Stimulated activated CD8-positive, alpha-beta memory T cell treated with anti-CD3 and anti-CD28 coated beads, Interleukin-2, amount 100 ng/mL, for 48 hours (primary cell): ENCODE measurements at places on chromosomes 12 and 14.

- no peak for DNase-seq
Observed at GRCh38 chr14:74549588-74549987, 56.0 kb downstream of the ISCA2 start.

- DNase-seq, result no peak
Observed at GRCh38 chr12:82942991-82943401, 256.3 kb downstream of the TMTC2 start.

GRCh38 chr14:90788031-90788430 is 28.2 kb downstream of the TTC7B start:
- no peak for DNase-seq

DNA sequence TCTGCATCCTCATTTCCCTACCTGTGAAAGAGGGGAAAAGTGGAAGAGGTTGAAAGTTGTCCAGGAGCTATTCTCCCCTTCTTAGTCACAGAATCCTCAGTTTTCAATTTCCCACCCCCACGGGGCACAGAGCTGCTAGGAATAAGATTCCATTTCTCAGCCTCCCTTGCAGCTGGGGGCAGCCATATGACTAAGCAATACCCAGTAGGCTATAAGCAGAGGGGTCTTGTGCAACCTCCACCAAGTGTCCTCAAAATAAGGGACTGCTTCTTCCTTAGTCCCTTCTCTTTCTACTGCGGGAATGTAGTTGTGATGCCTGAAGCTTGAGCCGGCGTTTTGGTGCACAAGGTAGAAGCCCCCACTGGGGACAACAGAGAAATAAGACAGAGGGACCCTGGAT is 40.9 kb downstream of the VWF start:
- DNase-seq, result no peak

DNA sequence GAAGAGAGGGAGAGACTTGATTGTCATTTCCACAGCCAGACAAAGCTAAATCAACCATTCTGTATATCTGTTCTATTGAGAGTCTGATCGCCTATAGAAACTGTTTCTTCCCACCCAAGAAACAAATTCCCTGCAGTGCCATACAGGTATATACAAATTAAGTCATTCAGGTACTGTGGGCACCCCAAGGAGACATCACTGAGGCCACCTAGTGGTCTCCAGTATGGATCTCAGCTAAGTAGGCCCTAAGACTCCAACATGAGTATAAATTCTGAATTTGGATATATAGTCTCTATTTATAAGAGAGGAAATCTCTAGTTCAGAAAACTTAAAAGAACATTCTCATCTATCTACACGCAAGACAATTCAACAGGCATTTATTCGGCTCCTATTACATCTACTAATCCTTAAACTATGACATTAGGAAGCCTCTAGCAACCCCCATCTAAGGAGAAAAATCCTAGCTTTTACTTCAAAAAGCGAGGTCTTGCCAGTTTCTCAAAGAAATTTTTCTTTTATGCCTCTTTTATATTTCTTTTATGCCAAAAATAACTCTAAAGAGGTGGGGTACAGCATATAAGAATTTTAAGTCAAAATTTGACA is 62.6 kb downstream of the DCAF5 start:
- no peak for DNase-seq
